IPS DF 6.9 (cell line): ENCODE measurements at places on chromosomes 2 and 18.
A peak's percentile ranks its signal among the peaks of the same experiment; 100 is the strongest.

GRCh38 chr2:234292205-234292961 lies 204.5 kb downstream of the ARL4C start:
- DNase-seq = no peak
- peaks cover 1% of the 10 kb centered on the region; the same call in 1 of the 2 replicates for H3K4me1 ChIP-seq
- no peak overlapping the region for H3K27ac ChIP-seq
- H3K36me3 ChIP-seq = no peaks in the 10 kb centered on the region
- no peaks in the 10 kb centered on the region for H3K27me3 ChIP-seq
- H3K4me3 ChIP-seq = no peak overlapping the region

DNA sequence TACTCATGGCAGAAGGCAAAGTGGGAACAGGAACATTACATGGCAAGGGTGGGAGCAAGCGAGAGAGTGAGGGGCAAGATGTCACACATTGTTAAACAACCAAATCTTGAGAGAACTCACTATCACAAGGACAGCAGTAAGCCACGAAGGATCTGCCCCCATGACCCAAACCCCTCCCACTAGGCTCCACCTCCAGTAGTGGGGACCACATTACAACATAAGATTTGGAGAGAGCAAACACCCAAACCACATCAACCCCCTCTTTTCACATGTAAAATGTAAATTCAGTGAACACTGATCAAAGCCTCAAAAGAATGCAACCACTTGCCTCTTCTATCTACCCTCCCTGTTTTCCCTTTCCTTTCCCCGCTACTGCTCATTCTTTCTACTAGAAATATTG lies 43.6 kb upstream of the TNP1 start:
- no peak for DNase-seq
- H3K36me3 ChIP-seq = no peaks in the 10 kb centered on the region
- H3K4me3 ChIP-seq = no peak overlapping the region
- H3K4me1 ChIP-seq = no peaks in the 10 kb centered on the region

DNA sequence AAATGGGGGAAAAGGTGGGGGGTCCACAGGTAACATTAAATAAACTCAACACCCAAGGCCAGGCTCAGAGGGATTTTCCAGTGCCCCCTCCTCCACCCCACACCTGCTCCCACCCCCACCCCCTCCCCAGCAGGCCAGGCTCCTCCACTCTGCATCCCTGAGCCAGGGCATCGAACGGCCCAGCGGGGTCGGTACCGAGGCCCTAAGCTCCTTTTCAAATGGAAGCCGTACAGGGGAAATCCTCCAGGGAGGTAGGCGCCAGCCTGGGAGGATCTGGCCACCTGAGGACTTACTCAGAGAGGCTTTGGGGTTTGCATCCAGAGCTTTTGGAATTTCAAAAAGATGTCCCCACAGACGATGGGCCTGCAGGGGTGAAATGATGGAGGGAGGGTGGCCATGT lies 46.5 kb downstream of the ZFP36L2 start:
- no peaks in the 10 kb centered on the region for H3K27me3 ChIP-seq
- no peak for DNase-seq
- H3K4me1 ChIP-seq = peaks cover 13% of the 10 kb centered on the region
- peak overlapping the region; percentile 54 for H3K27ac ChIP-seq
- no peaks in the 10 kb centered on the region for H3K36me3 ChIP-seq

DNA sequence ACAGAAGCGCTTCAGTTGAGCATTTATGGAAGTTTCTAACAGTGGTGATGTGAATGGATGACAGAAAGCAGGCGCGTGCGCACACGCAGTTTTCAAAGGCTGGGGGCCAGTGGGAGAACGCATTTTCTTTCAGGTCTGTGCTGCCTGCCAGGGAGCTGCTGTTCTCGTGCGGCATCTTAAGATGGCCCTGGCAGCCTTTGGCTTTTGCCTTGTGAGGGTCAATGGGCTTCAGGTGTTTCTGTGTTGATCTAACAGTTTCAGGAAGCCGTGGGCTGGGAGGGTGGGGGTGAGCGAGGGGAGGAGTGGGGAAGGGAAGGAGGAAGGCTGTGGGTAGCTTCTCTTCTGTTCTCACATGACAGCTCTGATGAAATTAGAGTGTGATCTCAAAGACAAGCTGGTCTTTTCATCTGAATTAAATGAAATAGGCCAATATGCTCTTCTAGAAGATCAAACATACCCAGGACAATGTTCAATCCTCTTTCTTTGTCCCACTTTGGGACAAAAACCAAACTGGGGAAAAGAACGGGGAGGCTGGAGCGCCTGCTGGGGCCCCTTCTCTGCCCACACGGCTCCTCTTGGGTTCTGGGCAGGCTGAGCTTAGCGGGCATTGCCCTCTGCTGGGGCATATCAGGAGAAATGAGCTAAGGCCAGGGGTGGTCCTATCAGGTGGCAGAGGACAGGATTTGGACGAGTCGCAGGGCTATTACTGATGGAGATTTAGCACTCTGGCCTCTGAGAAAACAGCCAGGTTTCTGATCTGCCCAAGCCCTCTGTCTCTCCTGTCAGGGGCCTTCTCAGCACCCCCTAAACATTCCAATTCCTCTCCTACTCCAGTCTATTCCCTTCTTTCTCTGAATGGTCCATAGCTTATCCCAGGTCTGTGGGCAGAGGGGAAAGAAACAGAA lies 126.2 kb upstream of the LGALSL start:
- no peak overlapping the region for H3K27ac ChIP-seq
- H3K4me3 ChIP-seq = no peak overlapping the region

GRCh38 chr2:667332-667999 lies 9.7 kb downstream of the TMEM18 start:
- no peak overlapping the region for H3K4me3 ChIP-seq
- no peak for DNase-seq
- peaks cover 20% of the 10 kb centered on the region; the same call in 1 of the 2 replicates for H3K36me3 ChIP-seq
- H3K27me3 ChIP-seq = no peaks in the 10 kb centered on the region
- no peak overlapping the region for H3K27ac ChIP-seq
- H3K4me1 ChIP-seq = no peaks in the 10 kb centered on the region

DNA sequence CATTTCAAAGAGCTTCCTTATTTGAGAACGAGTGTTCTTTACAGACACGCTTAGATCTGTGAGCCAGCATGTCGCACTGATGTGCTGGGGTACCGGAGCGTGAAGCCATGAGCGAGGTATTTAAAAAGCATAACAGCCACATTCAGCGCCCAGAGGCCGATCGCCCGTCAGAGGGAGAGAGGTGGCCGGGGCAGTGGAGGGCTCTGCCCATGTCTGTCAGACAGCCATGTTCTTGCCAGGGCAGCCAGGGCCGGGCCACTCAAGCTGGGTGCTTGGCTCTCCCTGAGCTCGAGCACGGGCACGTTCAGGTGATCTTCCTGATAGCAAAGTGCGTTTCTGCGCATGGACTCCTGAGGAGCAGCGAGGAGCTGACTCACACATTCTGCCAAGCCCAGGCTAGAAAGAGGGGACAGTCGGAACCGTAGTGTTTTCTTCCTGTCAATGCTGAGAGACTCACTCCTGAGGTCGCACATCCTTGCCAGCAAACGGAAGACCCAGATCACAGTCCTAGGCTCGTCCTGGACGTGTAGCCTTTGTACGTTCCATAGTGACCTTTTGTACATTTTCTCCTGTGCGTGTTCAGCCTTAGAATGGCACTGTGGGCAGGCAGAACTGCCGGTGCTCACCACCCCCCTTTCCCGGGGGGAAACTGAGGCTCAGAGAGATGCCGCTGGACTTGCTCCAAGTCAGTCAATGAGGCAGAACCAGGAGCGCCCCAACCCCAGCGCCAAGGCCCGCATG lies 100.7 kb downstream of the NFATC1 start:
- H3K36me3 ChIP-seq = no peaks in the 10 kb centered on the region
- DNase-seq = no peak
- H3K4me1 ChIP-seq = no peaks in the 10 kb centered on the region; the same call in 1 of the 2 replicates

DNA sequence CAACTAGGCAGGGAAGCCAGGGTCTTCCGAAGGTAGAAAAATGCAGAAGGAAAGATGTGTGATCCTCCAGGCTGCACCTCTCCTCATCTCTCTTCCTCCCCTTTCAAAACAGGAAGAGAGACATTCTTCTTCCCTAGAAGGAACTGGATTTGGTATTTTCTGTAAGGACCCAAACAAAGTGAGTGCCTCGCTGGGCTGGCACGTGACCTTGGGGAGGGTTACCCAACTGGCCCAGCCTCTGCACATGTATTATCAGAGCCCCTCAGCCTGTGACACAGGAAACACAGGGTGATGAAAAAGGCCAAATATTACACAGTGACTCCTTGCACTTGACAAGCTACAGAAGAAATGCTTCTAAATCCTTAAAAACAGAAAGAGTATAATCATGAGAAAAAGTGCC lies 2.3 kb downstream of the HJURP start:
- no peak overlapping the region for H3K27ac ChIP-seq
- peaks cover 39% of the 10 kb centered on the region for H3K36me3 ChIP-seq
- no peak for DNase-seq
- 0 out of 2 replicates have a peak, but pooled peaks cover 2% of the 10 kb centered on the region for H3K4me1 ChIP-seq

DNA sequence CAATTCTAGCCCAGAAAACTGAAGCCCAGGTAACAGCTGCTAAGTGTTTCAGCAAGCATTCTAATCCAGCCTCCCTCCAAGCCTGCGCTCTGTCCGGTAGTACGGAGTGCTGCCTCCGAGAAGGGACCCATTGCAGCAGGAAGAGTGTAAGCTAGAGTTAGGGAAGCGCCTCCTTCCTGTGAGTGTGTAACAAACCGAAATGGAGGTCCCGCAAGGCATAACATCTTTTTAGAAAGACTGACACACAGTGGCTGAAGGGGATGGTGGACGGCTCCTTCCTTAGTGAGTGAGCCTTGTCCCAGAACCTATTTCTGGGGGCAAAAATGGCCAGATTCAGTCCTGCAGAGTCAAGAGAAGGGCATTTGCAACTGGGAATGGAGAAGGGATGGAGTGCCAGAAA lies 12.2 kb downstream of the PKDCC start:
- 0 out of 2 replicates have a peak, but pooled peaks cover 4% of the 10 kb centered on the region for H3K4me1 ChIP-seq
- no peaks in the 10 kb centered on the region for H3K27me3 ChIP-seq
- H3K27ac ChIP-seq = no peak overlapping the region
- H3K4me3 ChIP-seq = no peak overlapping the region
- DNase-seq = no peak
- H3K36me3 ChIP-seq = peaks cover 11% of the 10 kb centered on the region

DNA sequence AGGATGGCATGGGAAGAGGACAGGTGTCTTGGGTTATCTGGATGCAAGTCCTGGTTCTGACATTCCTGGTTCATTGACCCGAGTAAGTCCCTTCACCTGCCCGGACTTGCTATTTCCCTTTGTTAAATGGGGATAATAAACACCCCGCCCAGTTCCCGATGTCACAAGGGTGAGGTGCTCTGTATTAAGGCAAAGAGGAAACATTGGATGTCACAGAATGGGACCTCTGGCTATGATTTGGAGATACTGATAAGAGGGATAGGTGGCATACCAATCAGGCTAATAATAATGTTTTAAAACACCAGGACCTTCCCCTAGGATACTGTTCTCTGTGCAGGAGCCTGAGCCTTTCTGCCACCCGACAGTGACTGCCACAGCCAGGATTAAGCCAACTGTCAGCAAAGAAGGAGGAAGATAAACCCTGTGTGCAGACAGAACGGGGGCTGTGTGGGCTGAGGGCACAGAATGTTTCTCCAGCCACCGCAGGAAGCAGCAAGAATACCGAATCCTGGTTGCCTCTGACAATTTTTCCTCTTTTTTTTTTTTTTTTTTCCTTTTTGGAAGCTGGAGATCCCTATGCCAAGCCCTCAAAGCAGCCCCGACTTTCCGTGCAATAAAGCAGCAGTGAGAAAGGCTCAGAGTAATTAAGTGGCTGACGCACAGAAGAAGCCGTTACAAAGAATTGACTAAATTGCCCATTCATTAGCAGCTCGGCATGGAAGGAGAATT lies 336.6 kb downstream of the SMAD2 start:
- H3K36me3 ChIP-seq = no peaks in the 10 kb centered on the region
- no peaks in the 10 kb centered on the region for H3K27me3 ChIP-seq
- no peak overlapping the region for H3K4me3 ChIP-seq
- DNase-seq = no peak
- no peak overlapping the region for H3K27ac ChIP-seq
